ENCODE measurements at places on chromosomes 12 and 14.

- DNase-seq, result no peak
These were observed 93.0 kb downstream of the KTN1 start for GRCh38 chr14:55673048-55673447.

GRCh38 chr12:95547522-95548055 lies 3.7 kb downstream of the USP44 start:
- no peak for DNase-seq

DNA sequence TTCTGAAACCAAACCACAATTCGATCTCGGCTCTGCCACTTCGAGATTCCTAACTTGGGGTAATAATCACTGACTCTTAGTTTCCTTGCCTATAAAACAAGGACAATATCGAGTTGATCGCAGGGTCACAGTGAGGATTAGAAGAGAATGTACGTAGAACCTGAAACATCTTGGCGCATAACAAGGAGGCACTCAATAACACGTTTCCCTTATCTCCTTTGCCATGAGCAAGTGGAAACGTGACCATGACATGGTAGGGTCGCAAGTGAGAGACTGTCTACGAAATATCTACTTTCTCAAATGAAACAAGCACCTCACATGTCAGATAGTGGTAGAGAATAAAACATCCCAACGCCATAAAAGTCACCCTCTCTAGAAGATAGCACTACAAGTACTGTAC lies 2.3 kb downstream of the DICER1 start:
- DNase-seq, result no peak

- DNase-seq, result no peak
These were observed 198.7 kb downstream of the SYT1 start for GRCh38 chr12:79063258-79063657.

DNA sequence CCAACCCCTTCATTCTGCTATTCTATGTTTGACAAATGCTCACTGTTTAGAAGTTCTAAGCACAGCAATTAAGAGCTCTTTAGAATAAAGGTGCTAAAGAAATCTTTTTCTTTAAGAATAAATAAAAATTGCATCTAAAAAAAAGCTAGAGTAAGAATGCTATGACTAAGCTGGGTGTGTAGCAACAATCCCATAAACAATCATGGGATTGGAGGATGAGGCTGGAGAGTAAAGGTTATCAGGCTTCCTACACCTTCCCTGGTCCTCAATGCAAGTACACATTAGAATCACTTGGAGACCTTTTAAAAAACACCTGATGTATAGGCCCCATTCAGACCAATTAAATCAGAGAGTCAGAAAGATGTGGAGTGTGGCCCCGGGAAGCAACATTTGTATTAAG lies 88.3 kb downstream of the CIT start:
- DNase-seq, result no peak

DNA sequence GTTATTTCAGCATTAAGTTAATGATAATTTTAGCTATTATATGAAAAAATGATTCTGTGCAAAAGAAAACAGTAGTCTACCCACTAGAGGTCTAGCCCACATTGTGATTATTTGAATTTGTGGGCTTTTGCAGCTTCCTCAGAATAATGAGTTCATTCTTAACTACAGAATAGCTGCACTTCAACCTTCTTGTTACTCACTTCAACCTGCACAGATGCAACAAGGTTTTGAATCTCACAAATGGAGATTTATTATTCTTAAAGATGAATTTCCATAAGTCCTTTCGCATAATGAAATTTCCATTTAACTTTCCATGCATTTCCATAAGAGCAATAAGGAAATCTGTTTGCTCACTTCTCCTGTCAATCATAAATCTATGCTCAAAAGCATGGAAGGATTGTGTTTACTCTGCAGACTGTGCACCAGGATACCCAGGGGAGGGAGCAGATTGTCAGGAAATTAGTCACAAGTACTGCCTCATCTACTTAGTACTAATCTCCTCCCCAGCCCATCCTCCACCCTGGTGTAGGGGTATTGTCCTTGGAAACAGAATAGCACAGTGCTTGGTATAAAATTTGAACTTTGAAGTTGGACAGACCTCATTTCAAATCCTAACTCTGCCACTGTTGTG lies 24.1 kb downstream of the PTGER2 start:
- DNase-seq, result no peak

DNA sequence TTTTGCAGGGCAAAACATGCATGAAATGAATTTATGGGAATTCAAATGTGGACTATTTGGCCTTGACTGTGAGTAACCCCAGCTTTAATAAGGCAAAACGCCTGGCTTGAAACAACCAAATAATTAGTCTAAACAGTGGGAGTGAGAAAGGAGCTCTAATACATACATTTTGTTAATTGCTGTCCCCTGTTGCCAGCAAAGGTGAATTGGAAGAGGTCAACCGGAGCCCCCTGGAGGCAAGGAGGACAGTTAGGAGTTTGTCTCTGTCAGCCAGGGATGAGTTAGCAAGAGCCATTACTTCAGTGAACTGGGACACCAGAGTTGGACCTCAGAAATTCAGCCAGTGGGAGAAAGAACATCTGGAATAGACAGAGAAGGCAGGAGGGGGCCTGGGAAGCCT lies 17.4 kb downstream of the KRT76 start:
- no peak for DNase-seq

DNA sequence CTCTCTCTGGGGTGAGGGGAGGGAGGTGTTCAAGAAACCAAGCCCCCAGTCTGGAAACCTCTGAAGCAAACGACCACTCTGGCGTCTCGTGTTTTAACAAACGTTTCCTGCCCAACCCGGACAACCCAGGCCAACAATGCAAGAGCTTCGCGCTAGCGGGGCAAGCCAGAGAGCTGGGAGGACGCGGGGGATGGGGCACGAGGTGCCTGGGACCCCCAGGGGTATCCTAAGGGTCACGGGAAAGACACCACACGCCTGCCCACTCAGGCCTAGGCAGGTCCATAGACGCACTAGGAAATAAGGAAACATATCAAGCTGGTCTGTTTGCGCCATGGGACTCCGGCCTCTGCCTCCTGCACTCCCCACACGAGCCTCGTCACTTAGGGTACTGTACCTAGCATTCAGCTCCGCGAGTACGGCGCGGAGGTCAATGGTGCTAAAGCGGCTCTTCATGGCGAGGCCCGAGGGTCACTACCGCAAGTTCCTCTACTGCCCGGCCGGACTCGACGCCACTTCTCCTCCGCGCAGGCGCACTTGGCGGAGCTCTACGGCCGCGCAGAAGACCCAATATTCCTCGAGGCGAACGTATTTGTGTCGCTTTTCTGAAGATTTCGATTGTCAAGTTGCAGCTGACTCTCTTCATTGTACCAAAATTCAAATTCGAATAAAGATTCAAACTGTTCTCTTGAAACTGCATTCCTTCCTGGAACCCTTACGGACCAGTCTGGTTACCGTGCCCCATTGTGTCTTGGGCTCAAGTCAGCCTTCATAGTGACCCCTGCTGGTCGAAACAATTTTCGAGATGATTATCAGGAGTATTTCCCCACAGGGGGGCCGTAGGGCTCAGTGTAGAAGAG lies at the start of gene NEMF:
TSS of gene NEMF (minus strand) at position 488 of the 857 bp plus-strand sequence. CDS start at position 453, 35 bp downstream.
- peak; percentile 88 for DNase-seq

- no peak for DNase-seq
These were observed 73.6 kb upstream of the FBXO33 start for GRCh38 chr14:39505812-39506211.

DNA sequence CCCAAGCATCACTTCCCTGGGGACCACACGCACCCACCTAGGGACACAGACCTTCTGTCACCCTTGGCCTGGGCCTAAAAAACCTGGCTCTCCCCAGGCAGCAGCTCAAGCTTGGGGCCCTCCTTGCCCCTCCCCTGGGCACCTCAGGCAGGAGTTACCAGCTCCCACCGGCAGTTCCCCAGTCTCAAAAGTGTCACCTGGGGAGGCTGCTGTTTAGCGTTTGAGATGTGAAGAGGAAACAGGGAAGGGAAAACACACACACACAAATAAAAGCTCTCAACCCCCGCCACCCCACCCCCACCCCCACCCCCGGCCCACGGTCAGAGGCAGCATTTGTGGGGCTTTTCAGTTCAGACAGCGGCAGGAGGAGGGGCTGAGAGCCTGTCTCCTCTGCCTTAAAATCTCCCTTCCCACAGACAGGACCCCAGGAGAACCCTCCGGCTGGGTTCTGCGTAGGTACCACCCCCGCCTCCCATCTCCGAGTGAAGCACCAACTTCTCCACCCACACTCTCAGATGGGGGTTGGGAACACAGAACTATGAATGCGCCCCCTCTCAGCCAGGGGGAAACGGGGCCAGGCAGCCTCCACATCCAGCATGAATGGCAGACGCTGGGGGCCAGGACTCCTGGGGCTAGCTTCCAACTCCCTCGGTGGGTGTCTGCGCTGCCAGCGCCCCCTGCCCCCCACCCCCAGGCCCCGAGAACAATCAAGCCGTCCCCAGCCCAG lies 3.0 kb downstream of the NCOR2 start:
- DNase-seq, result no peak

GRCh38 chr12:53476769-53477209 lies 22.5 kb downstream of the MAP3K12 start:
- DNase-seq, result no peak

DNA sequence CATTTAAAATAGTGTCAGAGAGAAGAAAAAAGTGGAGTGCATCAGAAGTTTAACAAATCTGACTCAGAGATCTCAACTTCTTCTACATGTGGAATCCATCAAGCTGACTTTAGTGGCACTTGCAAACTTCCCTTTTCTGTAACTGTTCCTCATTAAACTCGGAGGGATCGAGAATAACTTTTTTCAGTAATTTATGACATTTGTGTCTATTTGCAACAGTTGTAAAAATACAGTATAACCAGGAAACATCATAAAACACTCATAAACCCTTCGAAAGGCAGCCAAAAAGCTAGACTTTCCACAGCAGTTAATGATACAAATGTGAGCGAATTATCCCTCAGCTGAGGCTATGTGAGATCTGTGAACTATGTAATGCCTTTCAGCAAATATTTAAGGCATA lies 1936.8 kb upstream of the SEL1L start:
- DNase-seq, result no peak

GRCh38 chr12:112978163-112979040 lies at the start of gene OAS2:
Gene OAS2, plus strand, starts transcription at chr12:112978519. Its CDS starts 90 bp downstream, at chr12:112978609.
- no peak for DNase-seq

- DNase-seq, result no peak
These were observed 89.2 kb downstream of the BCL2L14 start for GRCh38 chr12:12159988-12160387.

- no peak for DNase-seq
These were observed 37.5 kb downstream of the EID3 start for GRCh38 chr12:104340925-104341611.

GRCh38 chr12:82174936-82175335 lies 183.3 kb downstream of the CCDC59 start:
- no peak for DNase-seq

DNA sequence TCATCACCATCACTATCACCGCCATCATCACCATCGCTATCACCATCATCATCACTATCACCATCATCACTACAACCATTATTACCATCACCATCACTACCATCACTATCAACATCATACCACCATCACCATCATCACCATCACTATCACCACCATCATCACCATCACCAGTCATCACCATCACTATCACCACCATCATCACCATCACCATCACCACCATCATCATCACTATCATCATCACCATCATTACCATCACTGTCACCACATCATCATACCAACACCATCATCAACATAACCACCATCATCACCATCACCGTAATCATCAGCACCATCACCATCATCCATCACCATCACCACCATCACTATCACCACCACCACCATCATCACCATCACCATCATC lies 213.8 kb downstream of the ALG10 start:
- no peak for DNase-seq

DNA sequence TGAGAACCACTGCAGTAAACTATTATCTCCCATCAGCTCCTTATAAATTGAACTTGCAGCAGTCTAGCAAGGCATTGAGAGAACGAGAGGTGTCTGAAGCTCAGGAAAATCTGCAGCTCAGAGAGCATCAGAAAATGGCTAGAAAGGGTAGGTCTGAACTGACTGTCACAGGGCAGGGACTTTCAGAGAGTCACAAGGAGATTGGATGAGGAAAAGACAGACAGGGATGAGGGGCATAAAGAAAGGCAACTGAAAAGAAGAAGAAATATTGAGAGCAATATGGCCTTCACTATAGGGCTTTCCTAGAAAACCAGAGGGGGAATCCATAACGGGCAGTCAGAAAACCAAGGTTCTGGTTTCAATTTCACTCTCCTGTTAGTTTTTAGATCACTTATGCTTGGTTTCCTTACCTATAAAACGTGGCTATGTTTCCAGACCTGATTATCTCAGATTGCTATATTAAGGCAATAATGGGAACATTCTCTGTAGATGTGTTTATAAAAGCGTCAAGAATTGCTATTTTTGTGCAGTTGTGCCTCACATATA lies 40.9 kb downstream of the PDE6H start:
- no peak for DNase-seq

DNA sequence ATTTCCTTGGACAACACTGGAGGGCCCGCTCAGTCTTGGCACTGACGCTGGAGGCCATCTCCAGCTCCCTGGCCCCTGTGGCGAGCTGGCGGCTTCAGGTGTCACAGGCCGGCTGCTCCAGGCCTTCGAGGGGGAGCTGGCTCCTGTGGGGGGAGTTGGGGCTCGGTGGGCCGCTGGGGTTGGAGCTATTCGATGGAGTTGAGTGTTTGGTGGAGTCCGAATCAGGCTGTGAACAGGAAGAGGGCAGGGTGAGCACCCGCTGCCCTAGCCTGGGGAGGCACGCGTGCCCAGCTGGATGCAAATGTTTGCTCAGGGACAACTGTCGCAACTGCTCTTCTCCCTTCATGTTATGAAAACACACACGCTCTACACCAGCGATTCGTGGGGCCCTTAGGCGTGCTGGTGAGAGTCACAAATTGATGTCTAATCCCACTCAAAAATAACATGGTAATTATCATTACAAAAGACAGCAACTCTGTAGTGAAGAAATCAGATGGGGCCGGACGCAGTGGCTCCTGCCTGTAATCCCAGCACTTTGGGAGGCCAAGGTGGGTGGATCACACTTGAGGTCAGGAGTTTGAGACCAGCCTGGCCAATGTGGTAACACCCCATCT lies 11.3 kb downstream of the AMN start:
- DNase-seq, result no peak

DNA sequence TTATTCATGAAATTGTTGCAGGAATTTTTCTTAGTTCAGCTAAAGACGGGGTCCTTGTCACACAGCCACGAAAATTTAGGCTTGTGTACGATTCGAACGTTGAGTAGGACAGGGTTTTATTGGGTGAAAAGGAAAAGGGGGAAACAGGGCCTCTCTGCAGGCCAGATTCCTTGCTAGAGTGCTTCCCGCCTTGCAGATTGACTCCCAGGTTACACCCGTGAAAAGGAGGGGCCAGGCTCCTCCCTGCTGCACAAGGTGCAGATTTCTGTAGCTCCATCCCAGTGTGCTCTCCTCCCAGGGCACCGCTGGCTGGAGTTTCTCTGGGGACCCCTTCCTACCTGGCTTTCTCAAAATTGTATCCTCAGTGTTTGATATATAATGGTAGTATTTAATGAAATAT lies 221.5 kb downstream of the ERC1 start:
- no peak for DNase-seq
